GM04503 (cell line): ENCODE measurements at places on chromosomes 3 and 15.

DNA sequence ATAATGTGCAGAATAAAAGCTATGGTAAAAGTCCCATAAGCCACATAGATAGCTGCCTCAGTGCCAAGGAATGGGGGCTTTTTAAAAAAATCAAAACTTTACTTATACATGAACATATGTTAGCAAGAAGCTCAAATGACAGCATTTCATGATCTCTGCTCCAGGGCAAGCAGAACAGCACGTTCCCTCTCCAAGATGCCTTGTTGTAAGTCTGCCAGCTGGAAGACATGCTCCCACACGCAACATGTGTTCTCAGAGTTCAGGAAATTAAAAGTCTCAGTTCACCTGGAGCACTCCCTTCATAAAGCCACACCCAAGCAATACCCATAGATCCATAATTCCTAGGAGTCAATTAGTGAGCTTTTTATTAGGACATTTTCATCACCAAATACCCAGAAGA, 52.2 kb downstream of the ABI3BP start:
- no peak for DNase-seq

GRCh38 chr15:56019060-56019793, 25.8 kb upstream of the NEDD4 start:
- DNase-seq, result no peak

GRCh38 chr3:156016902-156017301, 103.5 kb upstream of the KCNAB1 start:
- no peak for DNase-seq

- DNase-seq, result no peak
Measured at GRCh38 chr15:86163816-86164215, 84.1 kb downstream of the AGBL1 start.

DNA sequence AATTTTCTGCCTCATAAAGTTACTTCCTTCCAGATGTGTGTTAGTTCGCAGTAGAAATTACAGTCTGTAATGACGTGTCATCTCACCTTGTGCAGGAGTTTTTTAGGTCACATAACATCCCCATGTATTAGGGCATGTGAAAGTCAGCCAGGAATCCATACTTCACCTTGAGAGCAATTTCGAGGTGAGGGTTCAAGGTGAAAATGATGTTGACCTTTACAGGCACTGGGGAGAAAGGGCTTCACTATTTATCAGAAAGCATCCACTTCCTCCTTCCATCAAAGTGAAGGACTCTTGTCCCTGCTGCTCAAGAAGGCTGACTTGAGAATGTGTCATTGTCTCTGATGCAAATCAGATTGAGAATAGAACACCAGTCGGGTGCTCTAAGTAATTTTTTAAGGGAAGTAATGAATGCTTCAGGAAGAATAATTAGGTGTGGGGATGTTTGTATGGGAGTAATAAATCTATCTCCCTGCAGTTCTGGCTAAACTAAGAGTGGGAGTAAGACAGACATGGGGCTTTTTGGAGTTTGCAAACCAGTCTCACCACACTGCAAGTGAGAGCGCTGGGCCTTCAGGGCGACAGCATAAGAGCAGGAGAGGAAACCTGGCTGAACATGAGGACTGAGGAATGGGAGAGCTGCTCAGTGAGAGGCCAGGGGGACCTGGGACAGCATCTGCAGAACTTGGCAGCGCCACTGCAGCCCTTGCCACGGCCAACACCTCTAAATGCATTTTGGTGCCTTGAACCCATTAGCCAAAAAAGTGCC, 85.9 kb upstream of the IL12A start:
- no peak for DNase-seq

DNA sequence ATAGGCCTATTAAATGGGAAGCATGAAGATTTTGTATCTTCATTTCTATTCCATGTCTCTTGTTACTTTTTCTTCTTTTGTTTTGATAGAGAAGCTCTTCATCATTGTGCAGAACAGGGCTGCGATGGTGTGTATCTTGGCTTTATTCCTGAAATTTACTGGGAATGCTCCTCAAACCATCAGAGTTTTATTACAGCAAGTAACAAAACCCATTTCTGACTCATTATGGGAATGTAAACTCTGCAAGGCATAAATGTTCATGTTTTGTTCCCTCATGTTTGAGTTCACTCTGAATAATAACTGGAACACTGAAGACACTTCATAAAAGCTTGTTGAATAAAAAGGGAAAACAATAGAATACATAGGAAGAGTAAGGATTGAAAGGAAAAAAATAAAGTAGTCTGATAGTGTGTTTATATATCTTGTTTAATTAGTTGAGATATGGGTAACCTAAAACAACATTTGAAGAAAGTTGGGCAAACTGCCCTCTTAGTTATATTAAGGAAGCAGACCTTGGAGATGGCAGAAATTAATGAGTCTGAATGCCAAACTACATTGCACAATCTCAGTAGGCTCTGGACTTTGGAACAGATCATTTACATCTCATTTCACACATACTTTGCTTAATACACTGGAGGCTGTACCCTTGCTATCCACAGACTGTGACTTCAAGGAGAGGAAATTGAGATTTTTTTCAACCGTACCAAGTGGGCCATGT, 521.5 kb downstream of the GRM7 start:
- no peak for DNase-seq

DNA sequence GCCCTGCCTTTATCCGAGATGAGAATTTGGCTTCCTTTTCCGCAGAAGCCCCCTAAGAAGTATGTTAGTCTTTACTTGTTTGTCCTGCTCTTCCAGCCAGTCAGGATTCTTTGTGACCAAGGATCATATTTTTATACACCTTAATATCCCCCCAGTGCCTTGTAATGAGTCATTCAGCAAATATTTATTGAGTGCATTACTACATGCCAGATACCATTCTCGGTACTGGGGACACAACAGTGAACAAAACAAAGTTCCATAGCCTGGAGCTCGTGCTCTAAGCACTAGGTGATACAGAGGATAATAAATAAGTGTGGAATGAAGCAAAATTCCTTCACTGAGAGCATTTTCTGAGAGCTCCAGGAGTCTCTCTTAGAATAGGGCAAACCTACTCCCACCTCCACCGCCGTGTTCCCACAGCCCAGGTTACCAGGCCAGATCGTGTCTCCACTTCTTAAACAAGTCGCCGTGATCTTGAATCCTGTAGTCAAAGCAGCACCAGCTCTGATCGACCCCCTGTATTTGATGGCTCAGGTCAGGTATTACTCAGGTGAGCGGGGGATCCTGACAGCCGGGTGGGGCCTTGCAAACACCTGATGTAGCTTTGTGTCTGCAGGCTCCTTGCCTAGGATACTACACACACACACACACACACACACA, 18.5 kb downstream of the TTC21A start:
- no peak for DNase-seq

DNA sequence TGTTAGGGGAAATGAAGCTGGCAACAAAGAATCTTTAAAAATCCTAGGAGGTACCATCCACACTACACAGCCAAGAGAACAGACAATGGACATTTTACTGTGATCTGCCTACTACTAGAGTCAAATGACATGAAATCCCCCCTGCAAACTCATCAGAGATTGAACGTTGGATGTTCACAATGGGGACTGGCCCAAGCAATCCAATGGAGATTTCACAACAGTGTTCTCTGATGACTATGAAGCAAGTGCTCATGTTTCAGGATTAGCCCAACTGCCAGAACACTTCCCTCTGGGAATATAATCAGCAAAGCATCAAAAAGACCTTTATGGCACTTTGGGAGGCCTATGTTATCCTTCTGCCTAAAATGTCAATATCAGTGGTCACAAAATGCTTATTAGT, 97.8 kb downstream of the IGSF11 start:
- DNase-seq, result no peak

DNA sequence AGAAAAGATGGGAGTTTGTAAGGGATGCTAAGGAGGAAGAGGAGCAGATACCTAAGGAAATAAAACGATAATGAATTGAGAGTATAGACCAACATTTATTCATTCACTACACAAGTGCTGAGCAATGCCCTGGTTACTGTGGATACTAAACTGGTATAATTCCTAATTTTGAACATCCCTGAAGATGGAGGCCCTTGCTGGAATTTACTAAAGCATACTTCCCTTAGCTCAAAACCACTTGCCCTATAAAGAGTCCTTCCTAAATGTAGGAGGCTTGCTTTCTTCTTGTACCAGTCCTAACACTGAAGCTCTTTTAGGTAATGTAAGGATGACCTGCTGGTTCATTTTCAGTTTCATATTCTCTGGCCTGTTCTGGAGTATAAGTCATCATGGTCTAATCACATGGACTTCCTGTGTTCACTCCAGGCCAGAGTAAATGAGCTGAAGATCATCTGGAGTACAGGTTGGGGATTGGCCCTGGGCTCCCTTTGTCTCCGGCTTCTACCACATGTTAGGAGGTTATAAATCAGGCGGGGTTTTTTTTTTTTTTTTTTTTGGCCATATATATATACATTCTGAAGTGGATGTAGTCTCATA, 40.1 kb upstream of the MTMR10 start:
- DNase-seq, result no peak

DNA sequence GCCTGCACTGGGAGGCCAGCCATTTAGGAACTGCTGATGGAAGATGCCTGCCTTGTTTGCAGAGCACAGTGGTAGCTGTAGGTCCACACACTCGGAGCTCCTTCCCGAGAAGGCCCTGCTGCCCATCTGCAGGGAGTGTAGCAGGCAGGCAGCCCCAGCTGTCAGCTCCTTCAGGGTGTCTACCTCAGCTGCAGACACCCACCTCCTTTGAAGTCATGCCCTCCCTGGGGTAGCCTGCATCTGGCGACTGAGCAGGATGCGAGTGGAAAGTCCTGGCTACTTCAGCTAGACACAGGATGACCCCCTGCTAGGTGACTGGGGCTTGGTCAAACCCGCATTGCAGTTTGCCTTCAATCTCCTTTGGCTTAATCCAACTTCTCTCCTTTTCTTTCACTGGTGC, 93.2 kb upstream of the TLE3 start:
- DNase-seq, result no peak
